ENCODE measurements at places on chromosomes 7 and 10.

- H3K27ac ChIP-seq, result no peak overlapping the region
- H3K4me3 ChIP-seq, result no peak overlapping the region
- DNase-seq, result no peak
- H3K36me3 ChIP-seq, result no peaks in the 10 kb centered on the region
- no peaks in the 10 kb centered on the region for H3K4me1 ChIP-seq
Measured at GRCh38 chr7:31070991-31071644, 19.0 kb downstream of the ADCYAP1R1 start.

DNA sequence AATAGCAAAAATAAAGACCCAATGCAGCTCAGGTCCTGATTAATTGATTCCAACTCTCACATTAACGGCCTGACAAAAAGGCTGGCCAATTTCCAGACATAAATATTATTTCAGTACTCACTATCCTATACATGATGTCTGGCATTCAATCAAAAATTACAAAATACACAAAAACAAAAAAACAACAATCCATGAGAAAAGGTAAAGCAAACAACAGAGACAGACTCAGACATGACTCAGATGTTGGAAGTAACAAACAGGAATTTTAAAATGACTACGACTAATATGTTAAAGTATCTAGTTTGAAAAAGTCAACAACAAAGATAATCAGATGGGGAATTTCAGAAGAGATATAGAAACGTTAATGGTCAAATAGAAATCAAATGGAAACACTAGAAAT is 152.8 kb downstream of the AMPH start:
- no peak overlapping the region for H3K27ac ChIP-seq
- no peaks in the 10 kb centered on the region for H3K36me3 ChIP-seq
- H3K4me3 ChIP-seq, result no peak overlapping the region
- no peak for DNase-seq
- no peaks in the 10 kb centered on the region for H3K4me1 ChIP-seq

- peak; percentile 8 for DNase-seq
- no peak overlapping the region for H3K4me3 ChIP-seq
- no peaks in the 10 kb centered on the region for H3K36me3 ChIP-seq
- no peaks in the 10 kb centered on the region for H3K27me3 ChIP-seq
- H3K4me1 ChIP-seq, result no peaks in the 10 kb centered on the region
Measured at GRCh38 chr10:120600871-120601649, 144.0 kb downstream of the PLPP4 start.

GRCh38 chr7:5494683-5495561 is 71.3 kb upstream of the TNRC18 start:
- H3K4me3 ChIP-seq, result no peak overlapping the region
- H3K36me3 ChIP-seq, result peaks cover 45% of the 10 kb centered on the region
- DNase-seq, result peak; percentile 77
- peak overlapping the region; percentile 20 for H3K27ac ChIP-seq
- no peaks in the 10 kb centered on the region for H3K27me3 ChIP-seq

DNA sequence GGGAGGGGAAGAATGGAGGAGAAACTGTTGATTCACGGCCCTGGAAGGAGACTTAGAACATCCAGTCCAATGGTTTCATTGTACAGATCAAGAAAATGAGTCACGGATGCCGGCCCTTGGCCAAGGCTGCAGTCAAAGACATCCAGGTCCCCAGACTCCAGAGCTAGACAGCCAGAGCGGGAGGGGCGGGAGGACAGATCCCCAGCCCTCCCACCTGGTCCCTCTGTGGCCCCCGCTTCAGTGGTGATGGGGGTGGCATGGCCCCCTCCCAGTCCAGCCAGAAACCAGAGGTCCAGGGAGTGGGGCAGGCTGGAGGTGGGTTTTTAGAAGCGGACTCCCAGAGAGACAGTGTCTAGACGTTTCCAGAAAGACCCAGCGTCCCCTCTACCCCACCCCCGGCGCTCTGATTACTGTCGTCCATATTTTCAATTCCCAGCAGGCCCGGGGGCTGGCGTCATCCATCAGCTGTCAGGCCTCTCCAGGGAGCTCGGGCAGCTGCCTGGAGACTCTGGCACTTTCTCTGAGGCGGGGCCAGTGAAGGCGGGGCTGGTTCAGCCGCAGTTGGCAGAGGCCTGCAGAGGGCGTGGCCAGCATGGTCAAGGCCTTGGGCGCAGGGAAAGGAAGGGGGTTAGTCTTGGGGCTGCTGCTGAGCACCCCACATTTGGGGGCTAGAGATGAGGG is 8.0 kb upstream of the HSPB1 start:
- H3K4me3 ChIP-seq, result no peak overlapping the region
- no peaks in the 10 kb centered on the region for H3K36me3 ChIP-seq
- peaks cover 9% of the 10 kb centered on the region for H3K4me1 ChIP-seq
- no peaks in the 10 kb centered on the region for H3K27me3 ChIP-seq
- DNase-seq, result no peak

Measured in DND-41 (cell line).